Right renal cortex interstitium (tissue), 3 donors: ENCODE measurements at places on chromosomes 5 and 9. TPM values are rescaled to one million over a fixed set of nuclear protein-coding genes. Genes with fewer than 3 reads are reported as not detected.
A peak's percentile ranks its signal among the peaks of the same experiment; 100 is the strongest.

DNA sequence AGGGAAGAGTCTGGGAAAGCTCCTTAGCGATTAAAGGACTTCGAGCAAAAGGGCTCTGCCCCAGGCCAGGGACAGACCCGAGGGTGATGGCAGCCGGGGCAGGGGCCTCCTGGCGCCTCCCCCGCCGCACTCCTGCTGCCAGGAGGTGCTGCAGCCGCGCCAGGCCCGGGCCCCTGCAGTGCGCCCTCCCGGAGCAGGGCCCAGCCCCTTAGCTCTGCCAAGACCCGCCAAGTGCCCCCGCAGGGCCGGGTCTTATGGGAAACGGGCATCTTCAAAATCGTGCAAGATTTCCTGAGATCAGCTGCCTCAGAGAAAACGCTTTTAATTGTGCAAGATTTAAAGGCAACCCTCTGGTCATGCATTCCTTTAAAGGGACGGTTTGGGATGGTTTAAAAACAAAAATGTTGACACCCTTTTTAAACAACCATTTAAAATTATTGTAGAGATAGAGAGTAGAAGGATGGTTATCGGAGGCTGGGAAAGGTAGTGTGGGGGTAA lies 52.4 kb downstream of the CDC14B start:
- peak; percentile 19 for DNase-seq

- no peak for DNase-seq
Observed at GRCh38 chr5:106600803-106601202, 1069.9 kb downstream of the EFNA5 start.

ABCA1 gene
- polyA plus RNA-seq, result 10.8 TPM

PURA gene
- polyA plus RNA-seq, result 11.6 TPM

GRCh38 chr5:143002459-143003327 lies 232.5 kb downstream of the ARHGAP26 start:
- DNase-seq, result peak; percentile 57

- DNase-seq, result no peak
Observed at GRCh38 chr9:122209451-122209850, 19.3 kb downstream of the LHX6 start.

GRCh38 chr5:55385846-55386245 lies 78.1 kb downstream of the MTREX start:
- DNase-seq, result no peak

TAF11L5 gene
- polyA plus RNA-seq, result not detected

DMRTA1 gene
- 2.5 TPM for polyA plus RNA-seq

GABRA6 gene
- not detected for polyA plus RNA-seq

- DNase-seq, result no peak
Observed at GRCh38 chr9:297104-297972, 82.7 kb downstream of the DOCK8 start.

- no peak for DNase-seq
Observed at GRCh38 chr5:158549311-158549710, 550.4 kb downstream of the EBF1 start.

TEK gene
- 44.9 TPM for polyA plus RNA-seq

PCDHB2 gene
- polyA plus RNA-seq, result 7.9 TPM

DNA sequence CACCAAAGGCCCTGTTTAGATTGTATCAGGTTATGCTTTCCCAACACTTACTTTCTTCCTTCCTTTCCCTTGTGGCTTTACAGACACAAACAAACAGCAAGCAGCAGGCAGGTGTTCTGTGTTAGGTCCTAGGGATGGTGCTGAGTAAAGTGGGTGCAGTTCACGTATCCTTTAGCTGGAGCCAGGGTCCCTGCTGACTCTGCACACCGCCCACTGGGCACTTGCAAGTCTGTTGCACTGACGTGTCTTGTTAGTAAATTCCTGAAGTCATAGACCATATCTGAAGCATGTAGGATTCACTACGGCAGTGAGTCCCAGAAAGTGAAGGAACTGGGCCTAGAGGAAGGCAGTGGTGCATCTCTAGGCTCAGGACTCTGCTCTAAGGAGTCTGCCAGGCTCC lies 96.5 kb downstream of the DAPK1 start:
- DNase-seq, result no peak
